Activated T-cell treated with anti-CD3 and anti-CD28 coated beads for 48 hours (primary cell): ENCODE measurements at places on chromosomes 1 and 21.

GRCh38 chr21:42257091-42257765, 38.3 kb downstream of the ABCG1 start:
- DNase-seq = no peak

DNA sequence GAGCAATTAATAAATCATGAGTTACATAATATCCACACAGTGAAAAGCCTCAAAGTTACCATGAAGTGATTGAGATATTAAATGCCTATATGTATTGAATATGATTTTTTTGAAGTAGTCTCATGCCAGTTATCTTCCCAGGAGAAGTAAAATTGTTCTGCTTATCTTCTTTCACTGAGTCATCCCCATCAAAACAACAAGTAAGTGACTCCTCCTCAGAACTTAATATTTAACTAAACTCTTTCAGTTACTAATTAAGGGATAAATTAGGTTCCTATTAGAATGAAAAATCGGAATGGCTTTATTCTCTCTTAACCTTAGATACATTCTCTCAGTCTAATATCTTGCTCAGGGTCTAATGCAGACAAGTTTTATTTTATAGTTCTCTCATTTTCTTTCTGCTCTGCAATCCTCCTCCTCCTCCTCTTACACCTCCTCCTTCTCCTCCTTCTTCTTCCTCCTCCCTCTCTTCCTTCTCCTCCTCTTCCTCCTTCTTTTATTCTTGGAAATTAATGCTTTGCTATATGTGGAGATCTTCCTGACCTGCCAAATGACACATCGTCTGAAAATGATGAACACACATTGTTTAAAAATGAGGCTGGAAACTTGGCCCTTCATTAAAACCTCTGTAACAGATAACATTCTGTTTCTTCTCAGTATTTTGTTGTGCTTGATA, 110.9 kb downstream of the RUNX1 start:
- DNase-seq = no peak

DNA sequence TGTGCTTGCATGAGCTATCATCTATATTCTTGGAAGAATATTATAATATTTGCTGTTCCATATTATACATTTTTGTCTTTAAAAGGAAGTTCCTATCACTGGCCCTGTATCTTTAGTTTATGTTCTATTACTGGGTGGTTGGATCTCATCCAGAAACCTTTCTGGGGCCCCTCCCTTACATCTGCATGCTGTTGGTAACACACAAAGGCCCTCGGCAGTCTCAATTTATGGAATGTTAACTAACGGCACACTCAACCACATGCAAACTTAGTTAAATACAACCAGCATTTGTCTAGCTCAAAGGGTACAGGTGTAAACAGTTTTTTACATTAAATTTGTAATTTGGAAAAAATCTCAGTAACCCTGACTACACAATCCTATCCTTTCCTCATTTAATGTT, 9.7 kb upstream of the HYI start:
- no peak for DNase-seq

DNA sequence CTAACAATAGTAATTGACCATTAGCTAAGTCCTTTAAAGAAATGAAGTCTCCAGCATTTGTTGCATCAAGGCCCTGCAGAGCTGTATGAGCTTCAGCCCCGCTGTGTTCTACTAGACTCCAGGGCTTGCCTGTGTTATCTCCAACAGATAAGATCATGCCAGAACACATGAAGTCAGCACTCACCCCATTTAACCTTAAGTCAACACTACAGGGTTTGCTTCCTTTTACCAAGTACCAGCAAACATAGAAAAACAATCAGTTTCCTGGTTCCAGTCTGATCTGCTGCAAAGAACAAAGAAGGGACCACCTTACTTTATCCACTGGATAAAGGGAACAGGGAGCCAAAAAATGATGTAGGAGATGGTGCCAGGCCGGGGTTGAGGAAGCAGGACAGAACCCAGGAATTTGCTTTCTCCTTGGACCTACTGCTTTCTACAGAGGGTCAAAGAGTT, 41.3 kb upstream of the ENAH start:
- DNase-seq = no peak

- no peak for DNase-seq
Measured at GRCh38 chr1:159783724-159784123, 3.0 kb downstream of the DUSP23 start.

GRCh38 chr1:115283249-115283648, 54.8 kb downstream of the NGF start:
- no peak for DNase-seq

DNA sequence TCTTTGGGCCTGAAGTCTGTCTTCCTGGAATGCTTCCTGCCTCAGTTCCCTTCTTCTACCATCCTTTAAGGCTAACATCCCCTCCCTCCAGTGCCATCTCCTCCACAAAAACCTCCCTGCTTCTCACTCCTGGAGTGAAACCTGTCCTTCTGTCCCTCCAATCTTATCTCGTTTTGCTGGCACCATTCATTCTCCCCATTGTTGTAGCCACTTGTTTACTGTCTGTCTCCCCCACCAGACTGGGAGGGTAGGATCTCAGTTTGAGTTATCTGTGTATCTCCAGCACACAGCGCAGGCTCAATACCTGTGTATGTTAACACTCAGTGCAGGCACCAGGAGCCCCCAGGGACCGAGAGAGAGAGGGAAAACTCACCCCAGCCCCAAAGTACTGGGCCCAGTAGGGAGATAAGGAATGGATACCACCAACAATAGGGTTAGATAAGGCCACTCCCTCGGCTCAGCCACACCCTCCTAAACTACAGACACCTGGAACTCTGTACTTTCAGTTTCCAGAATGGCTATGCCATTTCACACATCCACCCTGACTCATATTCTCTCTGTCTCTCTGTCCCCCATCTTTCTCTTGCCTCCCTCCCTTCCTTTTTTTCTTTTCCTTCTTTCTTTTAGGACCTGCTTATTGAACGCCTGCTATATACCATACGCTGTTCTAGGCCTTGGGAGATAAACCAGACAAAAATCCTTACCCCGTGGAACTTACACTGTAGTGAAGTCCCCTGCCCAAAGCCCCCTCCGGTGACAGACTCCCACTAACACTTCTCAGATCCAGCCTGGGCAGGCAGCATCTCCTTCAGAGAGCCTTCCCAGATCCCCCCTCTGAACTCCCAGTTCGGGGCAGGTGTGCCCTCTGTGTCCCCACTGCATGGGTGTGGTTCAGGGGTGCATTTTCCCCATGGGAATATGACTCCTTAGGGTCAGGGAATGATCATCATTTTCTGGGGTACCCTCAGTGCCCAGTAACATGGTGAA, 3.3 kb upstream of the SSBP3 start:
- DNase-seq = peak; percentile 25

- no peak for DNase-seq
Measured at GRCh38 chr1:233735847-233736246, 121.9 kb downstream of the KCNK1 start.
